ENCODE measurements at places on chromosomes 1 and 21.

DNA sequence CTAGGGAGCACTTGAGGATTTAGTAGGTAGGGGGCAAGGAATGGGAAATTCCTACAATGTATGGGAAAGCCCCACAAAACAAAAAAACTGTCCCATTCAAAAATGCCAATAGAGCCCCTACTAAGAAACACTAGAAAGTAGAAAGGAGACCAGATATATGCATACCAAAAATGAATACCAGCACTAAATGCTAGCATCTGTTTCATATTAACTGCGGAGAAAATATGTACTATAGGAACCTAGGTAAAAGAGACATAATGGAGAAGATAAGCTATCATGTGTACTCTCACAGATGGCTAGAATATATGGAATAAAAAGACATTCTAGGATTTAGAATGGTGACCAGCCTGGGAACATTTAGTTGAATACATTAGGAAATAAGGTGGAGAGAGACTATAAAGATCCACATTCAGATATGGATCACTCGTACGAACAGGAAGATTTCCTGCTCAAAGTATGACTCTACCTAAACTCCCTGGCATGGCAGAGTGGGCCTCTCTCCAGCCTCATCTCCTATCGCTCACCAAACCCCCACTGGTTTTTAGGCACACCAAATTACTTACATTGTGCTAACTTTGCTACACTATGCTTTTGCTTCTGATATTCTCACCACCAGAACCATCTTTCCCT, 18.3 kb downstream of the ZNHIT6 start:
- H3K27ac ChIP-seq: no peak overlapping the region
- DNase-seq: no peak
- H3K4me1 ChIP-seq: peaks cover 3% of the 10 kb centered on the region
- H3K27me3 ChIP-seq: no peaks in the 10 kb centered on the region

DNA sequence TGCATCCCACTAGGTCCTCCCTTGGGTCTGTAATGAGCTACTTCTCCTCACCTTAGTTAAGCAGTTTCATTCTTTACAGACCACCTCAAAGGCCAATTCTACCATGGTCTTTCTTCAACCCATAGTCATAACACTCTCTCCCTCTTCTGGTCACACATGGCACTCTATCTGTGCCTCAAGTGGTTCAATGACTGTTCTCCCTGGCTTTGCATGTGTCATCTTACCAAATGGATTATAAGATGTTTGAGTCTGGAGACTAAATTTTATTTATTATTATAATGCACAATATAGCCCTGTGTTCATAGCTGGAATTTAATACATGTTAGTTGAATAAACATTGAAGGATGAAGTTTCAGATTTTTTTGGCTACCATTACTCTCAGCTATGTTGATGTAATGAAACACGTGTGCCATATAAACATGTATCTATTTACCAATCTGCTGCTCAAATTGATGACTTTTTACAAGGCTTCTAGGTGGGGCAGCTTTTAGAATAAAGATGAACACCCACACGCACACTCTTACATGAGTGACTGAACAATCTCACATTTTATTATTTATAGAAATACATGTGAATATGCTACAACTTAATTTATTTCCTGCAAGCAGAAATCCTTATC, 102.1 kb downstream of the RUNX1 start:
- no peak overlapping the region for H3K4me3 ChIP-seq
- DNase-seq: no peak
- H3K27ac ChIP-seq: no peak overlapping the region
- no peaks in the 10 kb centered on the region for H3K27me3 ChIP-seq
- H3K36me3 ChIP-seq: no peaks in the 10 kb centered on the region

DNA sequence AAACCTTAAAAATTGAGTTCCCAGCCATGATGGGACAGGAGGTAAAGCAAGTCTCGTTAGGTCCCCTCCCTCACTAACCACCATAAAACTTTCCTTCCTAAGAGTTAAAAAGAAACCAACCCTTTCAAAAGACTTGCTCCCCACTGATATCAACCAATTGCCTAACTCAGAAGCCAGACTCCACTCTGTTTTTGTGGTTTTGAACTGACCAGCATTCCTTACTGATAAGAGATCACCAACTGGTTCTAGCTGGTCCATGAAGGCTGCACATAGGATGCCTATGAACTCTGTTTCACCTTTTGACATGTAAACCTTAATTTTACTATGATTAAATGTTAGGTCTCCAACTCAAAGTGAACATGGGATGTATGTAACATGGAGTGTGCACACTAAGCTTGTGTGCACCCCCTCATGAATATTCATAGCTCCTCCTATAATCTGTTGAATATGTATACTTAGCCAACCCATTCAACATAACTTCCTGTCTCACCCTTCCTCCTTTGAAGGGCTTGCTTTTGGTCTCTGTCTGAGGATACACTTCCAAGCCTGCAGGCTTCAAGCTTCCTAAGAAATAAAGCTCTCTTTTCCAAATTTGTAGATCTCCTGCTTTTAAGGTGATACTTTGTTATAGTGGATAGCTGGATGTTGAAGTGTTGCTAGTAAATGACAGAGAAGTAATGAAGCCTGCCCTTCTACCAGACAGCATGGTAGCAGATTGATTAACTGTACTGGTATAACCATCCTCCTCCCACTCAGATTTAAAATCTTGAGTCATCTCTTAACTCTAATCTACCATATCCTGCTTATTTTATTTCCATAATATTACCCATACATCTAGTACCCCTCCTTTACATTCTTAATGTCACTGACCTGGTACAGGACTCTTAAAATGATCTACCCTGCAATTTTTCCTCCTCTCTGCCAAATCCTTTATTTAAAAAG, 95.6 kb downstream of the ZNF644 start:
- no peak overlapping the region for H3K27ac ChIP-seq
- H3K27me3 ChIP-seq: no peaks in the 10 kb centered on the region
- no peaks in the 10 kb centered on the region for H3K36me3 ChIP-seq

DNA sequence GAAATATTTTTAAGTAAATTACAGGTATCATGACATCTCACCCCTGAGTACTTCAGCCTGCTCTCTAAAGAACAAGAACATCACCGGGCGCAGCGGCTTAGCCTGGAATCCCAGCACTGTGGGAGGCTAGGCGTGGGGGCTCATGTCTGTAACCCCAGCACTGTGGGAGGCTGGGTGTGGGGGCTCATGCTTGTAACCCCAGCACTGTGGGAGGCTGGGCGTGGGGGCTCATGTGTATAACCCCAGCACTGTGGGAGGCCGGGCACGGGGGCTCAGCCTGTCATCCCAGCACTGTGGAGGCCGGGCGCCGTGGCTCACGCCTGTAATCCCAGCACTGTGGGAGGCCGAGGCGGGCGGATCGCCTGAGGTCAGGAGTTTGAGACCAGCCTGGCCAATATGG, 7.7 kb upstream of the CDK11B start:
- H3K4me1 ChIP-seq: no peaks in the 10 kb centered on the region
- no peak overlapping the region for H3K4me3 ChIP-seq
- H3K27ac ChIP-seq: no peak overlapping the region

DNA sequence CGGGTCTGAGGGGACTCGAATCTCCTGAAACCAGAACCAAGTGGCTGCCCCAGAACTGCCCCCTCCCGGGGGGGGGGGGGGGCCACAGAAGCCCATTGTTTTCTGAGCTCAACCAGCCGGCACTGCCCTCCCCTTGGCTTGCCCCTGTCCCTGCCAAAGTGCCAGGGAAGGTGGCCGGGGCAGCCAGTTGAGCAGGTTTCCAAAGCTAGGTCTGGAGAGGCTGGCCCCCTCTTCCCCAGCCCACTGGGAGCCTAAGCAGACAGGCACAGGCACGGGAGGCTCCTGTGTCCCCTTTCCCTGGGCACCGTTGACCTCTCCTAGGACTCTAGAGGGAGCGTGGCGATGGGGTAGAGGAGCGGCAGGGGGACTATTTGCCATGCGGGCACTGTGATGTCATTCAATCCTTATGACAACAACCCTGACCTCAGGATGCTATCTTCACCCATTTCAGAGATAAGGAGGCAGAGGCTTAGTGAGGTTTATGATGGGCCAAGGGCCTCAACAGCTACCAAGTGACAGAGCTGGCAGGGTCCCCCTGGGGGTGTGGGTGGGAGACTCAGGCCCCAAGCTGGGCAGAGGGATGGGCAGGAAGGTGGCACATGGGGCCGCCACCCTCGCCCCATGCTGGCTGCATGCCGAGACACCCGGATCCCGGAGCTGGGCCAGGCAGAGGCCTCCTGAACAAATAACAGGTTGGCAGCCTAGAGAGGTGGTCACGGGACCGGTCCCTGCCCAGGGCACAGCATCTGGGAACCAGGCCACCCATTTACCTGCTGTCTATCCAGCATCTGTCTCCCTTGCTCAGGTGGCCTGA, 35.0 kb downstream of the RAP1GAP start:
- no peaks in the 10 kb centered on the region for H3K27me3 ChIP-seq
- no peak overlapping the region for H3K27ac ChIP-seq
- H3K36me3 ChIP-seq: no peaks in the 10 kb centered on the region

GRCh38 chr21:25036775-25037174, 570.5 kb downstream of the MRPL39 start:
- no peak overlapping the region for H3K4me3 ChIP-seq
- no peaks in the 10 kb centered on the region for H3K4me1 ChIP-seq
- H3K27me3 ChIP-seq: peaks cover 10% of the 10 kb centered on the region
- no peaks in the 10 kb centered on the region for H3K36me3 ChIP-seq
- H3K27ac ChIP-seq: no peak overlapping the region
- DNase-seq: no peak

GRCh38 chr21:25890001-25890400, 155.2 kb downstream of the GABPA start:
- no peak overlapping the region for H3K27ac ChIP-seq
- no peaks in the 10 kb centered on the region for H3K27me3 ChIP-seq
- no peaks in the 10 kb centered on the region for H3K4me1 ChIP-seq
- H3K36me3 ChIP-seq: peaks cover 80% of the 10 kb centered on the region

DNA sequence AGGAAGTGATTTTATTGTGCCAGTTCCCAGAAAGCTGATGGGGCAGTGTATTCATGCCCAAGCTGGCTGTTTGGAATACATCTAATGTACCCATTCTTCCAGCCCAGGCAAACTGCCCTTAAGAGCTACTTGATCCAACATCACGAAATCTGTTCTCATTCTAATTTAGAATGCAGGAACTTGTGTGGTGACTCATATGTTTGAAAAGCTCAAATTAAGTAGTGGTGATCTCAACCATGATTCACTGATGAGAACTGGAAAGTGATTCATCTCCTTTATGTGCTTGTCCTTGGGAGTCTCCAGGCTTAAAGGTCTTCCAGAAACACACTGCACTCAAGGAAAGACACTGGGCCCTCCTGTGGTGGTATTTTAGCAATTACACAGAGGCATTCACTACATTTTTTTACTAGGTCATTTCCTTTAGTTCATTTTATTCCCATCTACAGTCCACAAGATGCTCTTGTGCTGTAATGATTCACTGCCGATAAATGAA, 65.4 kb downstream of the RPE65 start:
- no peaks in the 10 kb centered on the region for H3K36me3 ChIP-seq
- peak overlapping the region; percentile 96 for H3K27ac ChIP-seq
- DNase-seq: peak; percentile 72
- H3K4me1 ChIP-seq: peaks cover 31% of the 10 kb centered on the region

- no peaks in the 10 kb centered on the region for H3K36me3 ChIP-seq
- no peak overlapping the region for H3K4me3 ChIP-seq
- no peaks in the 10 kb centered on the region for H3K4me1 ChIP-seq
Observed at GRCh38 chr1:81758181-81758580, 42.6 kb upstream of the ADGRL2 start.

GRCh38 chr1:95023399-95024043, 49.2 kb downstream of the ALG14 start:
- H3K36me3 ChIP-seq: 0 out of 2 replicates have a peak, but pooled peaks cover 4% of the 10 kb centered on the region
- no peak for DNase-seq
- no peak overlapping the region for H3K4me3 ChIP-seq

- H3K4me3 ChIP-seq: no peak overlapping the region
- no peaks in the 10 kb centered on the region for H3K4me1 ChIP-seq
- no peaks in the 10 kb centered on the region for H3K27me3 ChIP-seq
- no peak overlapping the region for H3K27ac ChIP-seq
- peaks cover 82% of the 10 kb centered on the region for H3K36me3 ChIP-seq
Observed at GRCh38 chr1:11211925-11212587, 22.9 kb downstream of the ANGPTL7 start.

GRCh38 chr21:15804247-15805005, 74.6 kb downstream of the USP25 start:
- H3K27me3 ChIP-seq: no peaks in the 10 kb centered on the region
- H3K36me3 ChIP-seq: peaks cover 9% of the 10 kb centered on the region
- H3K27ac ChIP-seq: no peak overlapping the region
- no peak overlapping the region for H3K4me3 ChIP-seq
- DNase-seq: no peak
- H3K4me1 ChIP-seq: peaks cover 3% of the 10 kb centered on the region

DNA sequence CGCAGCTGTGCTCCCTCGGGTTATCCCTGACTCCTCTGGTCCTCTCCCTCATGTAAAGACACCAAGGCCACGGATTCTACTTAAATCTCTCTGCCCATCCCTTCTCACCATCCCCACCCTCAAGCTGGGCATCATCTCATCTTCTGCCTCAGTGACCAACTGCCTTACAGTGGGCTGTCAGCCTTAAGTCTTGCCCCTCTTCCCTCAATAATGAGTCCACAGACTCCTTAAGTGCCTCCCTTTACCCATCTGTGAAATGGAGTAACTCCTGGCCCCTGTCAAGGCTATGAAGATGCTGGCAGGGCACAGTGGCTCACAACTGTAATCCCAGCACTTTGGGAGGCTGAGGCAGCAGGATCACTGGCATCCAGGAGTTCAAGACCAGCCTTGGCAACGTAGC, 12.1 kb downstream of the SH3BGRL3 start:
- H3K27me3 ChIP-seq: no peaks in the 10 kb centered on the region
- H3K4me3 ChIP-seq: no peak overlapping the region
- H3K36me3 ChIP-seq: no peaks in the 10 kb centered on the region
- H3K4me1 ChIP-seq: no peaks in the 10 kb centered on the region
- no peak overlapping the region for H3K27ac ChIP-seq

GRCh38 chr1:169133801-169134502, 27.5 kb downstream of the ATP1B1 start:
- H3K36me3 ChIP-seq: peaks cover 53% of the 10 kb centered on the region
- no peak overlapping the region for H3K4me3 ChIP-seq
- no peak for DNase-seq
- peaks cover 13% of the 10 kb centered on the region for H3K4me1 ChIP-seq
- peak overlapping the region; percentile 23 for H3K27ac ChIP-seq
